Myometrial cell (primary cell): ENCODE measurements at places on chromosomes 3 and 15. TPM values are rescaled to one million over a fixed set of nuclear protein-coding genes. Genes with fewer than 3 reads are reported as not detected.

ZPLD1 gene
- not detected in 2 replicates for total RNA-seq

THSD4 gene
- total RNA-seq: 60.5 and 93.6 TPM in 2 replicates

RAB7A gene
- total RNA-seq: 58.2 and 67.2 TPM in 2 replicates

CCK gene
- total RNA-seq: not detected in 2 replicates

SCN11A gene
- not detected in 2 replicates for total RNA-seq

CYP8B1 gene
- not detected in 2 replicates for total RNA-seq

CX3CR1 gene
- total RNA-seq: not detected in 2 replicates

CCR5 gene
- total RNA-seq: not detected in 2 replicates

ZBTB47 gene
- 11.0 and 11.9 TPM in 2 replicates for total RNA-seq

XCR1 gene
- total RNA-seq: not detected in 2 replicates

PYGO1 gene
- 2.0 and 3.9 TPM in 2 replicates for total RNA-seq

C3orf52 gene
- total RNA-seq: 2.1 and 2.9 TPM in 2 replicates

ECE2 gene
- not detected in 2 replicates for total RNA-seq

DPPA2 gene
- not detected in 2 replicates for total RNA-seq

ALPK3 gene
- under 0.01 and 0.29 TPM in 2 replicates for total RNA-seq

ZNF35 gene
- total RNA-seq: 5.7 and 9.5 TPM in 2 replicates

OR5K4 gene
- not detected in 2 replicates for total RNA-seq

MKRN3 gene
- total RNA-seq: not detected in 2 replicates
